ENCODE measurements at places on chromosomes 2 and 18.

- no peak for DNase-seq
Observed at GRCh38 chr18:79187532-79188277, 118.5 kb downstream of the ATP9B start.

DNA sequence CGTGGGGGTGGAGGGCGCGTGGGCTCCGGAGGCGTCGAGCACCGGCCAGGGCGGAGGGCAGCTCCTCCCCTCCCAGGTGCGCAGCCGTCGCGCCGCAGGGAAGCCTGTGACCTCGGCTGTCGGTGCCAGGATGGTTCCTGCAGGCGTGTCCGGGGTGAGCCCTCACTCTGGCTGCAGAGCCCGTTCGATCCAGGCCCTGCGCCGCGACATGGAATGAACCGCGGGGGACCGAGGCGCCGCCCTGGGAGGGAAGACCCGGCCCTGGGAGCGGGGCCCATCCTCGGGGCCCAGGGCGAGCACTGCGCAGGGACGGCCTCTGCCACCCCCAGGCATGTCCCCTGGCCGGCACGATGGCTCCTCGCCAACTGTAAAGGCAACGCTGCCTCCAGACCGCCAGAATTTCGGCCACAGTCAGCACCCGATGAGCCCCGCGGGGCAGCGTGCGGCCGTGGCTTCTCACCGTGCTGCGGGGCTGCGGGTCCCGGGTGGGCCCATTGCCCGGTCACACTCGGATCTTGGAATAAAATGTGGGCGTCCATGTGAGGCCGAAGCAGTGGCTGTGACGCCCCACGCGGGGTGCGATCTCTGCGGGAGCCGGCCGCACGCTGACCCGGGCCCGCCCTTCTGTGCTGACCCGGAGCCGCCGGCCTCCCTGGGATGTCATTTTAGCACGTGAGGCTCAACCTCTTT is 26.6 kb downstream of the SALL3 start:
- DNase-seq: no peak

DNA sequence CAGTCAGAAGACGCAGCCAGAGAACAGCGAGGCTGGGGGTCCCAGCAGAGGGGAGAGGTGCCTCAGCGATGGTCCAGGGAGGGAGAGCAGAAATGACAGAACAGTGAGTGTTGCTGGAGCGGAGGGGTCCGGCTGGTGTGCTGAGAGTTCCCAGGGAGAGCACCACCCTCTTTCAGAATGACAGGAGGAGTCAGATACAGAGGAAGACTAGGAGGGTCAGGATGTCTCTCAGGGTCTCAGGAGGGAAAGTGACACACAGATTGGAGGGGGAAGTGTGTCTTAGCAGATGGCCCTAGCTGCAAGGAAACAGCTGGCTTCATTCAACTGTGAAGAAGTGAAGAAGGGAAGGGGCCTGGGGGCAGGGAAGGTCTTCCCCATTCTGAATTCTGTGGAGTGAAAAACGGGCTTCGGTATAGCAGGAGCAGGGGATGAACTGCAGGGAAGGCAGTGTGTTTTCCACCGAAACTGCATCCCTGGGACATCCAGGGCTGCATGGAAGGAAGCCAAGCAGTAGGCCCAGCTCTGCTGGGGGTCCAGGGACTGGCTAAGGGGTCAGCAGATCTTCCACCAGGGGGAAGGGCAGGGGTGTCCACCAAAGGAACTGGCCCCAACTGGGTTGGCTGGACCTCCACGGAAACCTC is 90.0 kb upstream of the OTOS start:
- DNase-seq: no peak

DNA sequence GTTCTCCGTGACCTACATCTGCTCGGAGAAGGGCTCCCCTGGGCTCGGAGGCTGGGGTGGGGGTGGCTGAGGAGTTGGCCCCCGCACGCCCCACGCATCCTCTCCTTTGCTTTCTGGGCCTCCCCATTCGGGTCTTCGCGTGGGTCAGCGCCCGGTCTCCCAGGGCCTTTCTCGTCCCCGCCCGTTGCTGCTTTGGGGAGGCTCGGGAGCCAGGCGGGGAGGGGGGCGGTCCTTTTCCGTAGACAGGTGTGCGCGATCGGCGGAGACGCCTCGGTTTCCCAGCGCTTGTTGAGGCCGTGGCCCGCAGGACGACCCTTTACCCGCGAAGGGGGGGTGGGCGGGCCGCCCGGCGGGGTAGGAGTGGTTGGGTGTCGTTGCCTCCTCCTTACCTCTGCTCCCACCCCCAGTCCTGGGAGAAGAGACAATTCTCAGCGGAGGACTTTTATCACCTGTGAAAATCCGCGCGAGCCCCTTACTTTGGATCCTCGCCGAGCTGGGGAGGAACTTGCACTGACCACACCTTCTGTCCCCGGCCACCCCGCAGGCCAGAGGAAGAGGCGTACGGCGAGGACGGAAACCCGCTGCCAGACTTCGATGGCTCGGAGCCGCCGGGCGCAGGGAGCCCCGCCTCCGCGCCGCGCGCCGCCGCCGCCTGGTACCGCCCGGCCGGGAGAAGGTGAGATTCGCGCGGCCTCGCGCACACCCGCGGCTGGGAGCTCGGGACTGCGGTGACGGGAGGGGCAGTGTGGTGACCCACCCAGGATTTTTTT is 2.6 kb downstream of the ADCYAP1 start:
- no peak for DNase-seq

GRCh38 chr2:238061315-238062202 is 758 bp downstream of the SCLY start:
- no peak for DNase-seq

- no peak for DNase-seq
Observed at GRCh38 chr2:223306371-223306770, 254.4 kb downstream of the KCNE4 start.

DNA sequence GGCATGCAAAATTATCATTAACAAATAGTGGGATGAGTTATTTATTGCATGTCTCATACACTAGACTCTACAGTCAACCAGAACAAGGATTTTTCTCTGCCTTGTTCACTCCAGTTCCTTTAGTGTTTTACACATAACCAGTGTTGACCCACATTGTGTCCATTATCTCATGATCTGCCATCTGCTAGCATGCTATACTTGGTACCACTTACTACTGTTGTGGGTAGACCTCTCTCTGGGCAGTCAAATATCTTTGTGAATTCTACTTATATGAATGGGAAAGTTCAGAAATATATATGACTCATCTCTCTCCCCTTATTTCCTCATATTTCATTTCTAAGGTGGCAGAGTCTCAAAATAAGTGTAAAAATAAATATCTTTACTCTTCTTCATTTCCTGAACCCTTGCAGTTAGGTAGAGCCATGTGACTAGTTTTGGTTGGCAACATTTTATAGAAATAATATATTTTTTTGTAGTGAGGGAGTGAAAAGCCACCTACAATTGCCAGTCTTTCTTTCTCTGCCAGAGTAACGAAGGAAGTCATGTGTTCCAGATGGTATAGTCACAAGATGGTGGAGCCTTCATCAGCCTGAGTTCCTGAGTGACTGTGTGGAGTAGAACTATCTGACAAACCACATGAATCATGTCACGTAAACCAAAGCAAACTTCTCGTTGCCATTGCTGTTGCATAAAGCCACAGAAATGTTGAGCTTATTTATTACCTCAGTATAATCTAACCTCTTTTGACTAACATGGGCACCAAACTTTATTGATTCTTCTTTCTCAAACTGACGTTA is 704.0 kb downstream of the RNF144A start:
- no peak for DNase-seq

- no peak for DNase-seq
Observed at GRCh38 chr2:181858600-181858999, 32.9 kb upstream of the ITPRID2 start.

DNA sequence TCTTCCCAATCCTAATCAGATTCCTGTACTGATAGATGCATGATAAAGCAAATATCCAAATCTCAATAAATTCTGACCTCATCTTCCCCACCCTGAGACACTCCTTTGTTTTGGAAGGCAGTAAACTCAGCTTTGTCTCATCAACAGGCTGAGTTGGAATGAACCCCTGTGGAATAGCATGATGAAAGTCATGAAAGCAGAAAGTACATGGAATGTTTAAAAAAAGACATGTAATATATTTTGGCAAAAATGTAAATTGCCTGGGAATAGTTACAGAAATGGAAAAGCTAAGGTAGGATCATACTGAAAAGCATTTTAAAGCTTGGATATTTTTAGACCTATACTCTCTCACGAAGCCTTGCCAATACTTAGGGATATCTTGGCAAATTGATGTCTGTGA is 468.7 kb upstream of the CDH7 start:
- no peak for DNase-seq

DNA sequence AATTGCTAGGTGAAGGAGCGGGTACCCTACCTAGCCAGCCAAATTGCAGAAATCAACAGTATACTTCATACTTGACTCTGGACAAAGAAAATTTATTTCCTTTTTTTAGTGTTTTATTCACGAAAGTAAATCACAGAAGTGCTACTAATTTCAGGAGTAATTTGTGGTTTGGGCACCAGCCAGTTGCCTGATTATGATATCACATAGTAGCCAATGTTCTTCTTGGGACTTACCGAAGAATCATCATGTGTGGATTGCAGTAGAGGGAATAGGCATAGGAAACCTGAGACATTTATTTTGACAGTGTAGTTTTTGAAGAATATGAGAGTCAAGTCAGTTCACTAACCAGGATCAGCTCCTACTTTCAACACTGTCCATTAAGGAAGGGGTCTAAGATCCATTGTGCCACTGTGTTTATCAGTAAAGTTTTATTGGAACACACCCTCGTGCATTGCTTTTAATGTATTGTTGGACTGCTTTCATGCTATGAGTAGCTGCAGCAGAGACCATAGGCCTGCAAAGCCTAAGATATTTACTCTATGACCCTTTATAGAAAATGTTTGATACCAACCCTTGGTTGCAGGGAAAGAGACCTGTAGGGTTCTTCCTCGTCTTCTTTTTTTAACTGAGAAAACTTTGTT is 32.1 kb downstream of the TNFRSF11A start:
- DNase-seq: no peak

- DNase-seq: no peak
Observed at GRCh38 chr2:101230541-101231001, 22.1 kb upstream of the CNOT11 start.

- no peak for DNase-seq
Observed at GRCh38 chr2:134225841-134226240, 28.0 kb upstream of the MGAT5 start.

- no peak for DNase-seq
Observed at GRCh38 chr18:60228609-60229595, 143.7 kb downstream of the MC4R start.

GRCh38 chr18:12121175-12122042 is 27.8 kb downstream of the ANKRD62 start:
- DNase-seq: no peak

GRCh38 chr2:32902986-32903385 is 43.8 kb upstream of the LTBP1 start:
- DNase-seq: no peak

- no peak for DNase-seq
Observed at GRCh38 chr2:138711812-138712211, 68.4 kb downstream of the NXPH2 start.

DNA sequence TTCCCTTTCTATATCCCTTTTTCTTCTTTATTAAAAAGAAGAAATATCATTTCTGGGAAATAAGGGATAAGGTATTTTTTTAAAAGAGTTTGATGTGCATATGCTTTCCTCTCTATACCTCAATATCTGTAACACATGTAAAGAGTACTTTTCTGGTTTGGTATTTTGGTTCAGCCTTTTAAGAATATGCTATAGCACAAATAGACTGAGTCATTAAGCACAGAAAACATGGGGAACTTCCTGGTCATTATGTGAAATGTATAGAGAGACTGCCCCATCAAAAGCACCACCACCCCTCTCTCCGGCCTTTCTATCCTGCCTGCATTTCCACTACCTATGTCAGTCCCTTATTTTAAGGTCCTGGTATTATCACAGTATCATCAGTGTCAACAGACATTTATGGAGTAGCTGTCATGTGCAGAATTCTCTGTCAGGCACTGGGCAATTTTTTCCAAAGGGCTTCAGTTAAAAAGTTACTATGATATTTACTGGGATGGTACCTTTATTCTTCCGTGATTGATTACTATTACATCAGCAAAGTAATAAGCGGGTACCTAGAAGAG is 88.4 kb downstream of the ALPK2 start:
- DNase-seq: no peak

- DNase-seq: no peak
Observed at GRCh38 chr2:99238599-99238998, 16.9 kb downstream of the LYG2 start.

DNA sequence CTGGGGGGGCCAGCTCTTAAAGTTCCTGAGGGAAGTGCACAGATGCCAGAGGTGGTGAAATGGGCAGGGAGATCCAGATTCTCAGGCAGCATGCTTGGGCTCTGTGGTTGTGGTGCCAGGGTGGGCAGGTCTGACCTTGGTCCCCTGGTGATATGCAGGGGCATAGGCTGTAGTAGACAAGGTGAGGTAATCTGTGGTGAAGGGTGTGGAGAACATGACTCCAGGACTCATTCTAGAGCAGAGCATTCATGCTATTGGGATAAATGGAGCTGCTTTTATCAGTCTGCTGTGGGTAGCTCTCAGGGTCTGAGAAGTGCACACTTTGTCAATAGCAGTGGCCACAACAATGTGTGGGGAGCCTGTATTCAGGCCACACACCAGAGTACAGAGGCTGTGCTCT is 16.9 kb downstream of the ACVR1C start:
- DNase-seq: no peak

GRCh38 chr2:68911709-68912108 is 40.5 kb upstream of the BMP10 start:
- DNase-seq: no peak

GRCh38 chr2:71552356-71552755 is 99.0 kb downstream of the DYSF start:
- DNase-seq: no peak

DNA sequence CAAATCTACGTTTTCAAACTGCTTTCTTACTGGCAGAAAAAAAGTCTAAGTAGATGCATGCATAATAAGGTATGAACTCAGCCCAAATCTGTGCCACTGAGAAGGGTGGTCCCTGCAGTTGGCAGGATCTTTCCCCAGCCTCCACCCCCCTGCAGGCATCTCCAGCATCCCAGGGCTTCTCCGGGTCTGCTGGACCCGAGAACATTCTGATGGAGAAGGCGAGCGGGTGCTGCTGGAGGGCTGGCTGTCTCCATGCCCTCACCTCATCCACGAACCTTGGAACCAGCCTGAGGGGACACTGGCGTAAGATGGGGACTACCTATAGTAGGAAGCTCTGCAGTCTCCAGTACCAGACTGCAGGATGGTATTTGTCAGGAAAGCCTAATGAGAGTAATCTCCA is 198.9 kb downstream of the HDAC4 start:
- no peak for DNase-seq

DNA sequence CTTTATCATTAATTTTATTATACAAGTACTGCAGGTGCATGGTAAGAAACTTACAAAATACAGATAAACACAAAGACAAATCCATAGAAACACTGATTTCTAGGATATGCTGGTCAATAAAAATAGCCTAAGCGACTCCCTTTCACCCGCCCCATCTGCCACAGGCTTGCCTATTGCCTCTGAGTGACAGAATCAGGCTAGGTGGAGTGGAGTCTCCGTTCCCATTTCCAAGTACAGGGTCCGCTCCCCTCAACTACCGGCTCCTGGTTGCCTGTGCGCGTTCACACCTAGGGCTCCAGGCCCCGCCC is 201 bp upstream of the TRAPPC12 start:
- no peak for DNase-seq

Measured in stimulated activated CD8-positive, alpha-beta memory T cell treated with anti-CD3 and anti-CD28 coated beads, Interleukin-4, amount 100 ng/mL, for 1 hour (primary cell).